ENCODE measurements at places on chromosomes 6 and 20.

DNA sequence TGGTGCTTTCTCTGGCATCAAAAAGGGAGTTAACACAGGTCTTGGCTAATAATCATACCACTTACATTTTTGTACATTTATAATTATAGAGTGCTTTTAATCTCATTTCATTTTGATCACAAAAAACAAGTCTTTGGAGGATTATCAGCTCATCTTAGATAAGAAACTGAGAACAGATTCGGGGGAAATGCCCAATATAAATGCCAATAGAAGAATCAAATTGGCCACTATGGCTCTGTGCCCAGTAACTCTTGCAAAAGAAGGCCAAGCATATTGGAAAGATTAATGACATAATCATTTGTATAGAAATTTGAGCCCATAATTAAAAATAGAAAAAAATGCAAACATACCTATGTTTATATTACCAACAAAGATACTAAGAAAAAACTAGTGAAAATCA is 42.5 kb downstream of the IPCEF1 start:
- no peak for DNase-seq

DNA sequence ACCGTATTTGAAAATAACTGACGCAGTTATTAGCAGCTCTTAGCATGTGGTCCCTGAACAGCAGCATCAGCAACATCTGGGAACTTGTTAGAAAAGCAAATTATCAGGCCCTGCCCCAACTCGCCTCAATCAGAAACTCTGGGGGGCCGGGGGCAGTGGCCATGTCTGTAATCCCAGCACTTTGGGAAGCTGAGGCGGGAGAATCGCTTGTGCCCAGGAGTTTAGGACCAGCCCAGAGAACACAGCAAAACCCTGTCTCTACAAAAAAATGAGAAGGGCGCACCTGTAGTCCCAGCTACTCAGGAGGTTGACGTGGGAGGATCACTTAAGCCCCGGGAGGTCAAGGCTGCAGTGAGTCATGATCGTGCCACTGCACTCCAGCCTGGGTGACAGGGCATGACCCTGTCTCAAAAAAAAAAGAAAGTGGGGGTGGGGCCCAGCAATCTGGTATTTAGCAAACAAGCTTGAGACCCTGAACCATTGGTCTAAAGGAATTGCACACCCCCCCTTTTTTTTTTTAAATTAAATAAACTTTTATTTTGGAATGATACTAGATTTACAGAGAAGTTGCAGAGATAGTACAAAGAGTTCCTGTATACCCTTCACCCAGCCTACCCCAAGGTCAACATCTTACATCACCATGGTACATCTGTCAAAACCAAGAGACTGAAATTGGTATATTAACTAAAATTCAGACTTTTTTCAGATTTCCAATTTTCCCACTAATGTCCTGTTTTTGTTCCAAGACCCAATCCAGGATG is 6.7 kb downstream of the SRXN1 start:
- no peak for DNase-seq

GRCh38 chr6:45532721-45533210 is 155.0 kb upstream of the SUPT3H start:
- DNase-seq, result no peak

DNA sequence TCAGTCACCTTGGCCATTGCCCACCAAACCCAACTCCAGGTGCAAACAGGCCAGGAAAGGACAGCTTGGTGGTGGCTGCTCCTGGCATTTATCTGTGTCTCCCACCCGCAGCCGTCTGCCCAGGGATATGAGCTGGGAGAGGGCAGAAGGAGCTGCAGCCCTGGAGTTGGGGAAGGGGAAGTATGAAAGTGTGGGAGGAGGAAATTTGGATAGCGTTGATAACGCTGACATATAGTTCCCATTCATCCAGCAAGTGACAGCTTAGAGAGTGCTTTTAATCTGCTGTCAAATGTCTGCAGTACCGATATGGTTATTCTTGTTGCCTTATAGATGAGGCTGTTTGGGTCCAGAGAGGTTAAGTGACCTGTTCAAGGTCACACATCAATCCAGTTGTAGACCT is 741 bp downstream of the KCNK16 start:
- DNase-seq, result no peak

- DNase-seq, result no peak
Measured at GRCh38 chr6:120981835-120982234, 352.4 kb downstream of the TBC1D32 start.

DNA sequence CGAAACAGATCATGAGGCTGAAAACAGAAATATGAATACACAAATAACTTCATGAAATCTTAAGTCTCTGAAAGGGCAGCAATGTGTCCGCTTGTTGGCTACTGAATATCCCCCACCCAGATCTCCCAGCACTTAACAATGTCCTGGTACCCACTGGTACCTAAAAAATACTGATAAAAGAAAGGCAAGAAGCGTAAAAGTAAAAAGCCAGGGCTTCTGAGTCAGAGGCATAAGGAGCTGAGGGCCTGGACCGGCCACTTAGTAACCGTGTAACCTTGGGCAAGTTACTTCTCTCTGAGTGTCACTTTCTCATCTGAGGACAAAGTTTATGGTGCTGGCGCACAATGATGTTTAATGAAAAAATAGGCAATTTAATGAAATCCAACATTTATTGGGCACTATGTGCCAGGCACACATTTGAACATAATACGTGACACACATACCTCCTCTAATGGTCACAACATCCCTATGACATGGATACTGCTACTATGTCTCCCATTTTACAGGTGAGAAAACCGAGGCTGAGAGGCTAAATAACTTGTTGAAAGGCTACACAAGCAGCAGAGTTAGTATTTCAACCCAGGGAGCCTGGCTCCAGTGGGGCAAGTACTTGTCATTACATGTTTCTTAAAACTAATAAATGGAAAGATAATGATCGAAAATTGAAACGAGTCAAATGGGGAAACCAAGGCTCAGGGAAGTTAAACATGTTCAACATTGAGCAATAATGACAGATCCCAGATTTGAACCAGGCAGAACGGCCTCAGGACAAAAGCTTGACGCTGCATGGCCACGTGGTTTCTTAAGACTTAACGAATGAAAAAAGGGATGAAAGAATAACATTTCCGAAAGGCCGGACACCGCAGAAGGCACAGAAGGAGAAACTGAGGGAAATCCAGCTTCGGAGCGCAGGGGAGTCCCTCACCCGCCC is 828 bp downstream of the TP53RK start:
- DNase-seq, result no peak

DNA sequence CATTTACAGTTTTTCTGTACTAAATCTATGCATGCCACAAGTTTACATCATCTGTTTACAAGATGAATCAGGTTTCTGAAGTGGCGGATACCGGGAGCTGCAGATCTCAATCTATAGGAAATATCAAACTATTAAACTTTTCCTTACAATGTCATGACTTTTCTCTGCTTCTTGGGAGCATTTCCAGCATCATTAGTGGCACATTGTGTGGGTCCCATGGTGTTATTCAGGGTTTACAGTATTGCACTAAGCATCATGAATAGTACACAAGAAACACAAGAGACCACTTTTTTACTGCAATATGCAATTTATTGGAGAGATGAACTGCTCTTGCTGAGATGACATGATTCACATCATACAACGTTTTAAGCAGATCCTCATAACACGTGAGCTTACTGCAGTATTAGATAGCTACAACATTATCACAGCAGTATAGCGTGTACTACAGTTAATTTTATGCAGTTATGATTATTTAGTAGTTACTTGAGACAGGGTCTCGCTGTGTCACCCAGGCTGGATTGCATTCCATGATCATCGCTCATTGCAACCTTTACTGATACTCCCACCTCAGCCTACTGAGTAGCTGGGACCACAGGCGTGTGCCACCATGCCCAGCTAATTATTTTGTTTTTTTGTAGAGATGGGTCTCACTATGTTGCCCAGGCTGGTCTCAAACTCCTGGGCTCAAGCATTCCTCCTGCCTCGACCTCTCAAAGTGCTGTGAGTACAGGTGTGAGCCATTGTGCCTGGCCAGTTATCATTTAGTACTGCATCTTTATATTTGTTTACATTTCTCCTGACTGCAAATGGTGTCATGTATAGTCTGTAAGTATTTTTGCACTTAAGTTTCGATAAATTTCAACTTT is 18.4 kb downstream of the BLTP3A start:
- DNase-seq, result no peak

GRCh38 chr20:48490961-48491831 is 336.6 kb downstream of the PREX1 start:
- no peak for DNase-seq

DNA sequence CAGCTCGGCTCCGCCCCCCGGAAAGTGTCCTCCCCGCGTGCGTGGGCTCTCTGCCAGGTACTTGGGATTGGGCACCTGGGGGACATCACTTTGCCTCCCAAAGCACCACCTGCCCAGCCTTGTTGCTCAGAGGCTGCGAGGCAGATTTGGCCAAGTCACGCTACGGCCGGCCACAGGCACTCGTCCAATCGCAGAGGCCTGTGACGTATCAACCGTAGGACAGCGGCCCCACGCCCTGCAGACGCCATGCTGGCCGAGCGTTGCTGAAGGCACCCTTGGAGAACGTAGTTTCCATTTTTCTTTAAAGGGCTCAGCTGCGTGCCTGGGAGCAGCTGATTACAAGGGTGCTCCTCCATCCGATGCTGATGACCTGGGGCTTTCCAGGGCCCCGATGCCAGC is 3.1 kb downstream of the NTSR1 start:
- no peak for DNase-seq

DNA sequence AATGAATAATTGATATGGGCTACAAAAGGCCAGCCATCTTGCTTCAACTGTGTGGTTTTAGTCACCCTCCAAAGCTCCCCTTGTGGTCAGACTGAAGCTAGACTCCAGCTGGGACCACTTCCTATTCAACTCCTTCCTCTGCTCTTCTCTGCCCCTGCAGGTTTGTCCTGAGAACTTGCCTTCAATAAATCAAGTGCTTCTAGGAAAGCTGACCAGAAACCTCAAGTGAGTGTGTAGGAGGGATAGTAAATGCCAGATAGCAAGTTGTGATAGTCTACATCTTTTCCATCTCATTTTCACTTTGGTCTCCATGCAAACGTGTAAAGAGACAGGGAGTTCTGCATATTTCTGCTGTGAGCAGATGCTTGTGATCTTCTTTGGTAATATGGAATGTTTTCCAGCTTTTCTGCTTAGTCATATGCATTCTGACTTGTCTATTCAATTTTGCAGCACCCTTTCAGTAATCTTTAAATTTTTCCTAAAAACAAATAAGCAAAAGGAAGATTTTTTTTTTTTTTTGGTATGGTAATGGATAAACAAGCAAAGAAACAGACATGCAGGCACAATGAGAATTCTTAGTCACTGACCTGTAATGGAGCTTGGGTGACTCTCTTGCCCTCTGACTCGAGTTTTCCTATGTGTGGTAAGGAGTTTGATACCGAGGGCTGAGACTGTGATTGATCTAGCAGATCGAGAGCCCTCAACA is 201.3 kb upstream of the BTBD3 start:
- DNase-seq, result no peak

DNA sequence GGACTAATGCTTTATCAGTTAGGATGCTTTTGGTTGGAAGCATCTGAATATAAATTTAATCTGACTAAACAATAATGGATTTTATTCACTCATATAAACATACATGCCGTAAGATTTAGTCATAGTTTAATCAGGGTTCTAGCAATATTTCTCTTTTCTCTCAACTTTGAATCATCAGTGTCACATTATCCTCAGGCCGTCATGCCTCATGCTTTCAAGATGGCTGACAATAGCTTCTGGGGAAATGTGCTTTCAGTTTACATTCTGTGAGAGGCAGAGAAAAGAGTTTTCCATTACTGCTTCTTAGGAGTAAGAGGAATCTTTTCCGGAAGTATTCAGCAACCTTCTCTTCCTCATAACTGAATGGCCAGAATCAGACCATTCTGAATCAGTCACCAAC is 162.2 kb downstream of the GJA1 start:
- DNase-seq, result no peak

DNA sequence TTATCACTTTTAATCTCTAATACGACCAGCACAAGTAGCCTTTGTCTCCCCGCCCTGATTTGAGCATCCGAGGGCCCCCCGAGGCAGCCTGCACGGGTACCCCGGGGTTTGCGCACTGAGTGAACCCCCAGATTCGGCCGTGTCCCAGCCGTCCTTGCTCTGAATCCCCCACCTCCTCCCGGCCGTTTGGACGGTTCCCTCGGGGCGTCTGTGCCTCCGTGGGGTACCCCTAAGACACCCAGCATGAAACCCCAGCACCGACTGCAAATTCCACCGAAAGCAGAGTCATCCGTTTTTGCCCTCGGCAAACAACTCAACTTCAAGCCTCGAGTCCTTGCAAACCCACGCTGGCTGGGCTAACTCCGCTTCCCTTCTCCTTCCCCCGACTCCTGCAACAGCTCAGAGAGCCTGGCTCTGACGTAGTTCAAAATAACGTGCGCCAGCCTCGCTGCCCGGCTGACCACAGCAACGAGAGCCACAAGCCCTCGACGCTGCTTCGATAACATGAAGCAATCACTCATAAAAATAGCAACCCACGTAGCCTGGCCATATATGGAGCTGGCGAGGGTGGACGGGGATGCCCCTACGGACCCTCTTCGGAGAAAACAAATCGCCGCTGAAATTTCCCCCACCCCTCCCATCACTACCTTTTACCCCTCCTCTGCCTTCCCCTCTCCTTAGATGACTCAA is 764 bp upstream of the SNAP25 start:
- no peak for DNase-seq

DNA sequence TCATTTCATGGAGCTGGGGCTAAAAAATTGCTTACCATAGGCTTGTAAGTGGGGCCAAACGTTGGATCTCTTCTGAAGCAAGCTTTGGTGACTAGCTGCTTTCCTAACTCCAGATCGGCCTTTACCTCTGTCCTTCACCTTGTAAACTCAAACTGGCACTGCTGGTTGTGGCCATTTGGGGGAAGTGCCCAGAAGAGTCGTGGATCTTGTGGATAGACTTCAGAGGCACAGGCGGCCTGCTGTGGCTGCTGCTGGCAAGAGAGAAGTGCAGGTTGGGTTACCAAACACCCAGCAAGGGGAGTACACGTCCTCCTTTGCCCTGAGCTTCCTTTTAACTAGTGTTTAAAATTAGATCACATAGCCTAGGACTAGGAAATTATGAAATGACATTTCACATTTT is 36.8 kb upstream of the KLHL31 start:
- DNase-seq, result no peak

DNA sequence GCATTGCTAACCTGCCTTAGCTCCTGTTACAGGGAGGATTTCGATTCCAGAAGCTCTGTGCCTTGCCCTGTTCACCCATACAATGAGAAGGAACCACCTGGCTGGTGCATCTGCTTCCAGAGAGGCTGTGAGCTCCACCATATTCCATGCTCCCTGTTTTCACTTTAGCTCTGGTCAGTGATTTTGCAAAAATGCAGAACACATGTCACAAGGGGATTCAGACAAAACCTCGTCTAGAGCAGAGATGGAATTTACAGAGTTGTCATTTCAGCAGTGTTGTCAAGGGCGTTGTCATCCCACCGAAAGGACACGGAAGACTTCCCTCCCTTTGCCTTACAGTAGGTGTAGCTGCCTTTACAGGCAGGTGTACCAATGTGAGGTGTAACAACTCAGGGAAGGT is 223.0 kb upstream of the ARID1B start:
- DNase-seq, result no peak

GRCh38 chr6:101001012-101001411 is 119.9 kb upstream of the ASCC3 start:
- no peak for DNase-seq

Data from activated naive CD8-positive, alpha-beta T cell treated with anti-CD3 and anti-CD28 coated beads, Interleukin-2, amount 50 U/mL, for 16 hours (primary cell).